ENCODE measurements at places on chromosomes 2 and 18.

DNA sequence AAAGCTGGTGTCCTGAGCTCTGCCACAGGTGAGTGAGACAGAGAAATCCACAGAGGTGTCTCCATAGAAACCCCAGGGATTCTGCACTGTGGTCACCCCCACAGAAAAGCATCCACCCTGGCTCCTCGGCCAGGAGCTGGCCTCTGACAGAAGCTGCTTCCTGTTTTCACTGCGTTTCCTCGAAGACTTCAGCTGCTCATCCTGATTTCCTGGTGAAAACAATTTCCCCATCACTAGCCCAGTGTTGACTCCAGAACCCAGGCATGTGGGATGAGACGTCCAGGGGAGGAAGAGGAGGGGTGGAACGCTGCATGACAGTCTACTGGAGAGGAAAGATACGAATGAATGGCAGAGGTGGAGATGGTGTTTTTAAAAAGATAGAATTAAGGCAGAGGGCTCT, 60.3 kb upstream of the GPR45 start:
- no peak for DNase-seq

- DNase-seq: no peak
Measured at GRCh38 chr18:61308004-61308403, 25.2 kb upstream of the CDH20 start.

DNA sequence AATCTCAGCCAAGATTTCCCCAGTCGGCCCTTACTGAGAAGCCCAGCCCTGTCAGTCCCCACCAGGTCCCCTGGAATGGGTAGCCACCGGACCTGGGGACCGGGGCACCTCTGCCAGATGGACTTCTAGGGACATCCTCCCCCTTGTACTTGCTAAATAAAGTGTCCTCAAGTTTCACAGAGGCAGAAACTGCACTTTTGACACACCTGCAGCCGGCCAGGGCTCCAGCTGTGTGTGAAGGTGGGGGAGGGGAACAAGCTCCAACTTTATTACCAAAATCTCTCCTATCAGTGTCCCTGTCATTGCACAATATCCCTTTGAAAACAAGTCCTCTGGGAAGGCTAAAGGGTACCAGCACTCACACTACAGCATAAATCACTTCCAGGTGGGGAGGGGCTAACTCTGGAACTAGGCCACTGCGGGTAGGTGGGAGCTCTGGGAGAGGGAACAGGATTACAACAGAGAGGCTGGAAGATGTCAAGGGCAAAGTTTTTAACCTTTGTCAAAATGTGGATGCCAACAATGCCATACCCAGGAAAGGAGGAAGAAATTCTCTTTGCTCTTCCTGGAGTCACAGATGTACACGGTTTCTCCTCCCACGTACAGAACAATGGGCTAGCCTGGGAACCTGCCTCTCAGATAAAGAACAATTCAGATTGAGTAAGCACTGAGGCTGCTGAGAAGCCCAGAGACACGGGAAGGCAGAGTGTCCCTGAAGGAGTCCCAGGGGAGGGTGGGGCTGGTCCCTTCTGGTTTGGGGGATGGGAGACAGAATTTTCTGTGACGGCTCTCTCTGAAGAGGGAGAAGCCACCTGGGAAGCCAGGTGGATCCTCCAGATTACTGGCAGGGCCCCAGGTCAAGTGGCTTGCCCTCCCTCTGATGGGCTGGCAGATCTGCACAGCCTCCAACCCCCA, 11.0 kb downstream of the SDC1 start:
- DNase-seq: no peak

DNA sequence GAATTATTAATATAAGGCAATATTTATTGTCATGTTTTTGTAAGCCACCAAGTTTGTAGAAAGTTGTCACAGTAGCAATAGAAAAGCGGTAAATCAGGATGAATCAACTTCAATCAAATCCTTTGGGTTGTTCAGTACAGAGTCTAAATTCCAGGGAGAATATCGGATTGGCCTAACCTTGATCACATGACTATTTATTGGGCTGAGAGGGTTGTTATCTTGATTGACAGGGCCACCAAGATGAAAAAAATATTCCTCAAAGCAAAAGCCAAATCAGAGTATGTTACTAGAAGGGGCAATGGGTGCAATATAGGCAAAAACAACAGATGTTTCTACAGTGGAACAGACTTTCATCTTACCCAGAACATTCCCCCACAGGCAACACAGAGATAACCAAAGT, 270.0 kb downstream of the METTL4 start:
- DNase-seq: no peak

DNA sequence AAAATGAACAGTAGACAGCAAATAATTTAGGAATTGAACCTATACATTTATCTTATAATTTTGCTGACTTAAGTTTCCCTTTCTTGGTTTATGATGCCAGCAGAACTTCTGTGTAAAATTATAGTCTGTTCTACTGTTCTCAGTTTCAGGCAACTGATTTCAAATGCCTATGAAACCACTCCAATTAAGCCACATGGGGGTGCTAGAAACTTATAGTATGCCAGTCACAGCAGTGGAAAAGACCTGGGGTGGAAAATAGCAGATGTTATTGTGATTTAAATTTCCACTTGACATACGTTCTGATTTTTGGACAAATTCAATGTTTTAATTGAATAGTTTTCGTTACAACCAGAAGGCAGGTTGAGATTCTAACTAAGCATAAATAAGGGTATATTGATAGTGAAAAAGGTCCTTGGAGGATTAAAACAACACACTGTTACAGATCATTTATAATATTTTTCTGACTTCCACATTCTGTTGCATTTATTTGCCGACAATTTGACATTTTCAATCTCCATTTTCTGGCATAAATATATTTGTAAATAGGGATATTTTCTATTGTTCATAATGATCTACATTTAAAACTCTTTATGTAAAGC, 61.4 kb downstream of the CPS1 start:
- no peak for DNase-seq

GRCh38 chr2:111117598-111118480, 2.9 kb upstream of the BCL2L11 start:
- DNase-seq: peak; percentile 40

GRCh38 chr18:13627639-13628038, 98.7 kb downstream of the FAM210A start:
- no peak for DNase-seq

- peak; percentile 36 for DNase-seq
Measured at GRCh38 chr2:207046724-207047123, 107.4 kb downstream of the CPO start.

DNA sequence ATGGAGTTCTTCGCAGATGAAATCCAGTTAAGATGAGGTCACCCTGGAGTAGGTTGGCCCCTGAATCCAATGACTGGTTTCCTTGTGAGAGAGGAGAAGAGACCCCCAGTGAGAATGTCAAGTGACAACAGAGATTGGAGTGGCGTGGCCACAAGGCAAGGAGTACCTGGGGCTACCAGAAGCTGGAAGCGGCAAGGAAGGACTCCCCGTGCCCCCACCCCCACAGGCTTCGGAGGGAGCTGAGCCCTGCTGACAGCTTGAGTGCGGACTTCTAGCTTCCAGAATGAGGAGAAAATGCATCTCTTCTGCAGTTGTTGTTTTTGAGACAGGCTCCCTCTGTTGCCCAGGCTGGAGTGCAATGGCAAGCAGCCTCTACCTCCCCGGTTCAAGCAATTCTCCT, 78.0 kb upstream of the HPCAL1 start:
- no peak for DNase-seq

GRCh38 chr2:142973822-142974207, 96.4 kb downstream of the KYNU start:
- no peak for DNase-seq

DNA sequence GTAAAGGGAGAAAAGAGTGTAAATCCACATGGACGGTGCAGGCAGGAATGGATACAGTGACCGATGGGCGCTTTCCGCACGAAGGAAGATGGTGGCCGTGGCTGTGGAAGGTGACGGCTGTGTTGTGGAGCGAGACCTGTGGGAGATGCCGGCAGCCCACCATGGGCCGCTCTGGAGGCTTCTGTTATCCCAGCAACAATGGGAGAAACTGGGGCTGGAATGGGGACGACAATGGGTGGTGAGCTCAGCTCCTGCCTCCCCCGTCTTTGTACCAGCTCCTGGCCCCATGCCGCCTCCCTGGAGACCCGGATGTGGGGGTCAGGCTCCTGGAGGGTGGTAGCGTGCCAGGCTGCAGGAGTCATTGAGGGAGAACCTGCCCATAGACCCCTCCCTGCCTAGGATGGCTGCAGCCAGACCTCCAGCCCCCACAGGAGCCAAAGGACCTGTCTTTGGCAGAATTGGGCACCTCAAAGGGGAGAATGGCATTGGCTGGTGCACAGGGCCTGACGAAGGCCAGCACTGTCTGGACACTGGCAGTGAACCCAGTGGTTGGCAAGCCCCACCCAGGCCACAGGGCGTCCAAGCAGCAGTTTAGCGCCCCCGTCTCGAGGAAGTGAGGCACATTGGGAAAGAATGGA, 72.6 kb downstream of the SLC66A2 start:
- no peak for DNase-seq

DNA sequence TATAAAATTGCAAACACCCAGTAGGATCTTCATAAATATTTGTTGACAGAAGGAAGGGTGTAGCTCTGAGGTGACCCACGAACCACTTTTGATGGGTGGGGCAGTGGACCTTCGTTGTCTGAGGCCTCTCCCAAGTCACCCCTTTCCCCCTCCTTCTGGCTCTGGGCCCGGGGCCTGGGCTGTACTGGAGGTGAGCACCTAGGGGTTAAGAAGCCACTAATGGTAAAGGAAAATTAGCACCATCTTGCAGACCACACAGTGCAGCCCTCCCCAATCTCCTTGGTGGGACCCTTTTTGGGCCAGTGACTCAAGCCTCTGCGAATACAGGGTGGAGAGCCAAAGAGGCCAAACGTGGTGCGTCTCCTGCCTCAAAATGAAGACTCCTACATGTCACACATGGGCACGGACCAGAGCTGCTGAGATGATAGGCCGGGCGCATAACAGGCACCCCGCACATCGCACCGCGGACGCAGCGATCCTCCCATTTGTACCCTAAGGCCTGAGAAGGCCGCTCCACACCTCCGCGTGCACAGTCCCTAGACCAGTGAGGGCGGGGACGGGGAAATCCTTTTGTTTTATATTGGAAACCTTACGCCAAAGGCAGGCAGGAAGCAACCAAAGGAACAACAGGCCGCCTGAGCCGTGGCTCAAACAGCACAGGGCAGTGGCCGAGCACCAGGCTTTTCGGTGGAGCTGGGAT, 31.9 kb upstream of the ATP6V1B1 start:
- DNase-seq: no peak

GRCh38 chr2:60849187-60849586, 32.2 kb upstream of the REL start:
- no peak for DNase-seq

DNA sequence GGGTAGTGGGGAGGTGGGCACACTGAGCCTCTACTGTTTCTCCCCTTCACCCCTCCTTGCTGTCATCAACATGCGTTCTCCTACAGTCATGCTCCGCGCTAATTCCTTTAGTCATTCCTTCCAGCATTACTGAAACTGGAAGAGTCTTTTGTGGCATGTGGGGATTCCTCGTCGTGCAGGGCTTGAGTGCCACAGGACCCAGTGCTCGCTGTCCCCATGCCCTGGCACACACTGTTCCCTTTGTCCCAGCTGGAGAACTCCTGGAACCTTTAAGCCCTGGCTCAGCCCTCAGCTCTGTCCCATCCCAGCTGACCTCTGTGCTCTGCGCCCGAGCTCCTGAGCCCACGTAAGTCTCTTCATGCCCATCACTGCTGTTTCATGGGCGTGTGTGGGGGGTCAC, 42.1 kb downstream of the ODC1 start:
- no peak for DNase-seq

DNA sequence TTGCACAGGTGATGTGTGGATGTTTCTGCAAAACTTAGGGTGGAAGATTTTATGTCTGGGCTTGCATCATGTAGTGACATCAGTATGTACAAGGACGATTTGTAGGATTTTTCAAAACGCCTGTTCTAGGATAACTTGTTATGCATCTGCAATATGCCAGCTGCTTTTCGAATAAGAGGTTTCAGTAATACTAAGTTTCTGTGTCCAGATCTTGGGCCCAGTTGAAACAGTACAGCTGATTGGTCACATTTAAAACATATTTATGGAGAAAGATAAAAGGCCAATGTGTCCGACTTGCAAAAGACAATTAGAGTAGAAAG, 1.2 kb downstream of the PTPN4 start:
- no peak for DNase-seq

GRCh38 chr2:96095116-96095636, 21.2 kb downstream of the ADRA2B start:
- DNase-seq: no peak

DNA sequence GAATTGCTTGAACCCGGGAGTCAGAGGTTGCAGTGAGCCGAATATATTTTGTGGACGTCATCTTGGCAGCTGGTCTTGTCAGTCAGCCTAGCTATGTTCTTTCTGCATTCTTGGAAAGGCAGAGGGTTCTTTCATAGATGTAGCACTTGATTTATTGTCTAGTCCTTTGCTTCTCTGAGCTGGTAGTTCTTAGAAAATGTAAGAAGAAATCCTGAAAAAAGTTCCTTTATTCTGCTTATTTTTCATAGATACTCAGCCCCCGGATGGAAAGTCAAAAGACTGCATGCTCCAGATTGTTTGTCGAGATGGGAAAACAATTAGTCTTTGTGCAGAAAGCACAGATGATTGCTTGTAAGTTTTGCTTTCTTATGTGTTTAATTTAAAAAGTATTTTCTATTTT, 21.3 kb downstream of the PLEKHB2 start:
- DNase-seq: no peak

- DNase-seq: no peak
Measured at GRCh38 chr2:112774536-112775285, 9.6 kb downstream of the IL1A start.

DNA sequence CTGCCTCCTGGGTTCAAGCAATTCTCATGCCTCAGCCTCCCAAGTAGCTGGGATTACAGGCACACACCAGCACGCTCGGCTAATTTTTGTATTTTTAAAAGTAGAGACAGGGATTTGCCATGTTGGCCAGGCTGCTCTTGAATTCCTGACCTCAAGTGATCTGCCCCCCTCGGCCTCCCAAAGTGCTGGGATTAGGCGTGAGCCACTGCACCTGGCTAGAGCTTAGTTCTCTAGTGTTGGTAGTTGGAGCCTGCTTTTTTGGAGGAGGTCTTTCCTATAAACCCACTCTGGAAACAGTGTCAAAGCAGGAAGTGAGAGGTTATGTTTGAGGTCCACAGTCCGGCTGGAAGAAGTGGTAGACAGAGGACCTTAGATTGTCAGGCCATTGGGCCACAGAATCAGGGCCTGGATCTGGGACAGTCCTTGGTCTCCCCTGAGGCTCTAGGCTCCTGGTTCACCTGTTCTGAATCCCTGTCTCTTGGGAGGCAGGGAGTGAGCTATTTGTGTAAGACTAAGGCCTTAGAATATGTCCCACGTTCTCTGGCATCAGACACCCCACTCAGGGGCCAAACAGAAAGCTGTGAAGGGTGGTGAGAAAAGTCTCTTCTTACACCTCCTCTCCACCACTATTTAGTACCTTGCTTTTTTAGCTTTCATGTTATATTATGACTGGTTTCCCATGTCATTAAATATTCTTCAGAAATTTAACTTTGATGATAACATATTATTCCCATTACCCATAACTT, 34.5 kb downstream of the PCBP1 start:
- no peak for DNase-seq

GRCh38 chr18:38025433-38026038, 459.9 kb upstream of the CELF4 start:
- no peak for DNase-seq
